Activated T-helper 17 cell treated with anti-CD3 and anti-CD28 coated beads, Interleukin-2, amount 50 U/mL, for 72 hours (primary cell): ENCODE measurements at places on chromosomes 1 and 21. TPM values are rescaled to one million over a fixed set of nuclear protein-coding genes. Genes with fewer than 3 reads are reported as not detected.
A peak's percentile ranks its signal among the peaks of the same experiment; 100 is the strongest.

DNA sequence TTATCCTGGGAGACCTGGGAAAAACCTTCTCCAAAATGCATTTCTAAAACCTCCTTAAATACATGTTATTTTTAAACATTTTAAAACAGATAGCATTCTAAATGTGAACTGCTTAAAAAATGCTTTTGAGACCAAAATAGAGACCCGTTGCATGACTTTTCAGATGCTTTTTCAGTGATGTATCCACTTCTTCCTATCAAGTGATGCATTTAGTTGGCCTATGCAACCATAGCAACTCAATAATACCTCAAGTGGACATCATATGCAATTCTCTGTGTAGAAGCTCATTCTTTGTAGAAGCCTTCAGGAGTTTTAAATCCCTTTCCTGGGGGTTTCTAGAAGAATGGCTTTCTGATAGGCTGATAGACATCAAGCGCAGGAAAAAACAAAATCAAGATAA lies 94.5 kb upstream of the RAVER2 start:
- ATAC-seq, result no peak

DNA sequence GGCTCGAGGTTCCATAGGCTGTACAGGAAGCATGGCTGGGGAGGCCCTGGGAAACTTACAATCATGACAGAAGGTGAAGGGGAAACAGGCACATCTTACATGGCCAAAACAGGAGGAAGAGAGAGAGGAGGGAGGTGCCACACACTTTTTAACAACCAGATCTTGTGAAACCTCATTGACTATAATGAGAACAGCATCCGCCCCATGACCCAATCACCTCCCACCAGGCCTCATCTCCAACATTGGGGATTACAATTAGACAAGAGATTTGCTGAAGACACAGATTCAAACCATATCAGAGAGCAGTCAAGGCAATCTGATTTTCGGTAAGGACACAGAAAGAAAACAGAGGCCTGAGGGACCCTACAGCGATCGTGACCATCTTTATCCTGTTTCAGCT lies 41.7 kb downstream of the TNFRSF9 start:
- no peak for ATAC-seq

- ATAC-seq, result no peak
Measured at GRCh38 chr1:194300340-194300739, 1113.9 kb upstream of the B3GALT2 start.

- no peak for ATAC-seq
Measured at GRCh38 chr21:22758478-22758877, 1760.3 kb downstream of the NCAM2 start.

DNA sequence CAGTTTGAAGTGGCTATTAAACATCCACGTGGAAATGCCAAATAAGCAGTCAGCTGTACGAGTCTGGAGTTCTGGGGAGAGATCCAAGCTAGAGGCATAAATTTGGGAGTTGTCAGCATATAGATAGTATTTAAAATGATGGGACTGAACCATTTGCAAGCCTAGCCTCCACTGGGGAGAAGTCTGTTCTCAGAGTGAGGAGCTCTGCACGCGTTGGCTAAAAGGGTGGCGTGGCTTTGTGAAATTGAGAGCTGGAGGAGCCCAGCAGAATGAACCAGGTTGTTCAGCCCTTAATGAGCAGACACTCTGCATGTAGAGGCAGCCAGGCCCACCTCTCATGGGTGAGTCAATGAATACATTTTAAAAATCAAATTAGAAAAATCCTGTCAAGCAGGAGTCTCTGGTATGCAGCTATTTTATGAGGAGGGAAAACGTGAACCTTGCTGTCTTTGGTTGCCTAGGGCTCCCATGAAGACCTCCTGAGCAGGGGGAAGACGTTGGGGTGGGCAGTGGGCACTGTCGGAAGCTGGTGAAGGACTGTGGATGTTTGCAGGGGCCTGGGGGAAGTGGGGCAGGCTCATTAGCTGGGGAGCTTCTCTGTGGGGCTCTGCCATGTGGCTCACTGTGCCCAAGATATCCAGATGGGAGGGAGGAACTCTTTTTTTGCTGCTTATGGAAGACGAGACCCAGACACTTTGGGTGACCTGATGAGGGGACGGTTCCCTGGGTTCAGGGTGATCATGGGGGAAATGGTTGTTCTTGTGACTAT lies 18.8 kb downstream of the TMCC2 start:
- no peak for ATAC-seq

GRCh38 chr1:115755456-115756370 lies 12.8 kb downstream of the CASQ2 start:
- ATAC-seq, result no peak

GRCh38 chr1:156346636-156347035 lies 8.3 kb downstream of the TSACC start:
- ATAC-seq, result no peak

DNA sequence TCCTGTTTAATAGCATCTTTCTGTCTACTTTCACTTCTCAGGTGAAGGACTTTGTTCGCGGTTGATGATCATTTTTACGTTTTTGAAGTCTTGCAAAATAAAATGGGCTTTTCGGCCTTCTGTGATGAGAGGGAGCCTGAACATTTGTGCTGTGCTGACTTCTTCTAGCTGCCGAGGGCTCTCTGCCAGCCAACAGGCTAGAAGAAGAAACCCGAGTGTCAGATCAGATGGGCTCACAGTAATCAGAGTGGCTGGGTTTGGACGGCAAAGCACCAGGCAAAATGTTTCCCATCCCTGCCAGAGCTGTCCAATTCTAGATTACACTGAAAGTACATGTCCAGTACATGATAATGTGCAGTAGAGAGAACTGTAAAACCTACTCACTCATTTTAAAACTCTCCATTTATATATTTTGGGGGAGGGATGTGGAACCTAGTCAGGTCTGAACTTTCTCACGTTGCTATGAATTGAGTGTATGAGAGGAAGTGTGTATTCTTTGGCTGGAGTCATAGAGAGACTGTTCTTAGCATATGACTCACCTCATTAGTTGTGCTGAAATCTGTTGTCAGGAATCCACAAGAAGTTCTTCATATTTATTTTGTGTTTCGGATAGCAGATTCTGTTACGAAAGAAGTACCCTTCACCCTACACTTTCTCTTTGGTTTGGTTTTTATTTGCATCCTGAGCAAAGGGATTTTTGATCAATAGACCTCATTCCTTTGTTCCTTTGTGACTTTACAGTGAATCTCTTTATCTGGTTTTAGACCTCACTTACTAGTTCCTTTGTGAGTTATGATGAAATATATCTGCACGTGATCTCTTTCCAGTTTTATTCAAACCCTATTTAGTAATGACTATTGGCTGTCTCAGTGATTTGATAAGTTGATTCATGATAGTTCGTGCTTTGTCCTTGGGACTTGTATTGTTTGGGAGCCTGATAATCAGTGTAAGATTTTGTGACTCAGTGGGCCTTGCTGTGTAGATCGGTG lies 4.8 kb downstream of the ATP1A1 start:
- peak; percentile 78 for ATAC-seq

DNA sequence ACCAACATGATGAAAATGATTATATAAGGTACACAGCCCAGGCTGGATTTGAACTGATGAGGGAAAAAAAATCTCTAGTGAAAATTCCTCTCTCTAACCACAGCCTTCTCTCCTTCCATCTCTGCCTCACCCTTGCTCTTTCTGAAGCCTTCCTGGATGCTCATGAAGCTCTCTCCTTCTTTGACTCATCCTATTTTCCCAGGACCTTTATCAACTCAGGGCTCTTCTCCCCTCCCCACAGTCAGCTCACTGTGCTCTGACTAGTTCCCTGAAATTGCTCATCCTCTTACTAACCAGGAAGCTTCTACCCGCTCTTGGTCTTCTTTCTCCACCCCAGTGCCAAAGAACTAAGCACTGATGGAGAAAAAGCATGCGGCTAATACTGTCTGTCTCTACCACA lies 46.4 kb upstream of the ERG start:
- ATAC-seq, result no peak

DNA sequence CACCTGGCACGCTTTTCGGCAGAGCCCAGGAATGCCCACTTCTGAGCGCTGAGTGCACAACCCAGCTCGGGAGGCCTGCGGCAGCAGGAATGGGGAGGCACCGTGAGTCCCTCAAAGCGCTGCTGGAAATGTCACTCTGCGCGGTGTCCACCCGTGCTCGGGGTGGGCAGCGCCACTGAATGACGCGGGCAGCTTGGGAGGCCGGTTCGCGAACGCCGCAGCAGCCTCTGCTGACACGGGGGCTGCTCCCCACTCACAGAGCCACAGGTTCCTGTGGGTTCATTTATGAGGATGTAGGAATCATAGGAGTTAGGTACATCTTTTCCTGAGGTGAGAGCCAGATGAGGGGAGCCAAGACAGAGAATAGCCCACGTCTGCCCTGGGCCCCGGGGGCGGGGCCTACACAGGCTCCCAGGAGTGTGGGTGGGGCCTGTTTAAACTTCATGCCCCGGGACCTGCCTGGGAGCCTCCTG lies 146.7 kb upstream of the COL6A1 start:
- no peak for ATAC-seq

- ATAC-seq, result no peak
Measured at GRCh38 chr1:65435987-65436386, 15.5 kb downstream of the LEPR start.

DNA sequence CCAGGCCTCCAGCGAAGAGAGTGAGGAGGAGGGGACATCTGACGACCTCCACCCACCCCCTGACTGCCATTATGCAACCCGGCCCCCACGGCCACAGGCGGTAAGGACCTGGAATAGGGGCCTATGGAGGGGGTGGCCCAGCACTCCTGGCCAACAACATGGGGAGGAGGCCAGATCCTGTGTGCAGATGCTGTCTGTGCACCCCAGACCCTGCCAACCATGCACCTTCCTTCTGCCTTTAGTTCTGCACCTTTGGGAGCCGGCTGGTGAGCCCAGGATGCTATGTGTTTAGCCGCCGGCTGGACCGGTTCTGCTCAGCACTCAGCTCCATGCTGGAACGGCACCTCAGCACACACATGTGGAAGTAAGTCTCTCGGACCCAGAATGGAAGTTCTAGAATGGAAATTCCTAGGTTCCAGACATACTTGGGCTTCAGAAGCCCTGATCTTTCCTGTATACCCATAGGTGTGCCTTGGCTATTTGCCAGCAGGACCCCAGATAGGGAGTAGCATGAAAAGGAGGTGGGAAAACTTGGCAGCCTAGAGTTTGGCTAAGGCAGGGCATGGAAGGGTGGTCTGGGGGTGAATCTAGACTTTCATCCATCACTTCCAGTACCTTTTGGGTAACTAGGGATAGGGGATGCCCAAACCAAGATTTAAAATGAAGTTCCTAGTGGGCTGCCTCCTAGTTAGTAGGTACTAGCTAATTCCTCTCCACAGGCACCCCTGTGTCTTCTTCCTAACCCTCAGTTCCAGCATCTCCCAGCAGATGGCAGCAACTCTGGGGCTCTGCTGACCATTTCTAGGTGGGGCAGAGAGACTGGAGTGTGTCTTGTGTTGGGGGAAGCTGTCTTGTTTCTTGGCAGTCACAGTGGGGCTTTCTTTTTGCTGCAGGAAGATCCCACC lies 3.6 kb upstream of the CYB561D1 start:
- ATAC-seq, result no peak

- ATAC-seq, result no peak
Measured at GRCh38 chr21:45892916-45893739, 88.4 kb upstream of the COL6A1 start.

GRCh38 chr1:89710498-89711139 lies 77.7 kb downstream of the LRRC8C start:
- no peak for ATAC-seq

DNA sequence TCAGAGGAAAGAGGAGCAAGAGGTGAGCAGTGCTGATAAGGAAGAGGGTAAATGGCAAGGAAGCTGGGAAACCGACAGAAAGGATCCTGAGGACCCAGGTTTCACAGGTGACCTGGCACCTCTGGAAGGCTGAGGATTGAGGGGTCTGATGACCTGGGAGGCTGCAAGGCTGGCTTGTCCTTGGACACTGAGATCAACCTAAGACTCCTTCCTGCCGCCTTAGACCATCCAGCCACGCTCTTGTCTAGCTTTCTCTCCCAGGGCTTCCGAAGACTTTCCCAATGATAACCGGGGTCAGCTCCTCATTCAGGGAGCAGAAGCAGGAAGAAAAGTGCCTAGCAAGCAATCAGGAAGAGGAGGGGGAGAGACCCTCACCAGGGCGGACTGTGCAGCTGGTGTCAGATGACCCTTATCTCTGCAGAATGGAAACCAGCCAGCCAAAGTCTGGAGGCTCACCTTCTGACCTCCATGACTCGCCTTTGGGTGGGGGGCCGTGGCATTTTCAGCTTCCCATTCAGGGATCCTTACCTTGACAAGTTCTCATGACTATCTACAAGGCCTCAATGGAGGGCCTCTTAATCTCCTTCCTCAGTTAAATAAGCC lies 77.7 kb downstream of the CAPZB start:
- no peak for ATAC-seq

DNA sequence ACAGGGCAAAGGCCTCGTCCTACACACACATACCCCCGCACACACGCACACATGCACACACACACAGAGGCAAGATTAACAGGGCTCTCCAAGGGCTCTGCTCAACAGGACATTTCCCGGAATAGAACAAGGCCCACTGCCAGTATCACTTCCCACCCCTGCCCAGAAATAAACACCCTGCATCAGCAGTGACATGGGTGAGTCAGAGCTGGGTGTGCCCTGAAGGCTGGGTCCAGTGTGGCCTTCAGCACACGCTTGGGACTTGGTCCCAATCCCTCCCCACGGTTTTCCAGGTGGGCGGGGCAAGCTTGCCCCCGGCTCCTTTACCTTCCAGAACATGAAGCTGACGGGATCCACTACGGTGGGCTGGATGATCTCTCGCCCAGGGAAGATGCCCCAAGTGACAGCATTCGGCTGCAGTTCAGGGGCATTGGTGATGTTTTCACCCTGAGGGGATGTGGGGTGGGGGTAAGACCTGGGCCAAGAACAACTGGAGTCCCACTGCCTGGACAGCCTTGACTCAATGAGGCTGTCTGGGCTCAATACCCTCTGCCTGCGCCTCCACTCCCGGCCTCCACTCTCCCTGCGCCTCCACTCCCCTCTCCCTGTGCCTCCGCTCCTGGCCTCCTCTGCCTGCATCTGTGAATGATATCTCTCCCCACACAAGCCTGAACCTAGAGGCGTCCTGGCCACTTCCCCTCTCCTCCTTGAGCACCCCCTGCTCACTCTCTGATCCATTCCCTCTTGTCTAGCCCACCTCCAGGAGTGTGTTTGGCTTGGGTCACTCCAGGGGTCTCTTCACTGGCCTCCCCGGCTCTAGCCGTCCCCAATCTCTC lies 14.7 kb downstream of the MTHFR start:
- peak; percentile 12 for ATAC-seq

GRCh38 chr1:231040019-231040799 lies at the start of gene FAM89A:
Gene FAM89A, minus strand, starts transcription at chr1:231040254. Its CDS starts 43 bp downstream, at chr1:231040211.
- ATAC-seq, result peak; percentile 81

DNA sequence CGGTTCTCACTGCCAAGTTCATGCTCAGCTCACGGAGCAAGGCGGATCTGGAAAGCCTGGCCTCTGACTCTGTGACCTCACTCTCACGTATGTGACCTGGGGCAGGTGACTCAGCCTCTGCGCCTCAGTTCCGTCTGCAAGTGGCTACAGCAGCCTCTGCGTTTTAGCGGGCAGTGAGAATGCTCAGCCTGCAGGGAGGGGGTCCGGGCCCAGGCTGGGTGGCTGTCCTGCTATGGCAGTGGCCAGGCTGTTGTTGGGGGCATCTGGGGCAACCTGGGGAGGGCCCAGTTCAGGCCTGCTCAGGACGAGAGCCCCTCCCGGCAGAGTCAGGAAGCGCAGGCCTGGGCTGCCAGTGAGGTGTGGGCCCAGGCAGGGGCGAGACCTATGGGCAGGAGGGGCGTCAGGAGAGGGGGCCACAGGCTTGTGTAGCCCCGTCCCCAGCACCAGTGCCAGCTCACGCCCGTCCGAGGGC lies 27.9 kb downstream of the ARHGEF16 start:
- ATAC-seq, result peak; percentile 50

GRCh38 chr1:40842207-40842606 lies 20.0 kb downstream of the CITED4 start:
- no peak for ATAC-seq

The TSEN15 gene
- total RNA-seq, result 8.0 TPM

The RNF11 gene
- 30.3 TPM for total RNA-seq

The TRIM58 gene
- total RNA-seq, result 0.19 TPM

The REN gene
- not detected for total RNA-seq

The MIXL1 gene
- total RNA-seq, result not detected
